ENCODE measurements at places on chromosomes 6 and 20. TPM values are rescaled to one million over a fixed set of nuclear protein-coding genes. Genes with fewer than 3 reads are reported as not detected.

DNA sequence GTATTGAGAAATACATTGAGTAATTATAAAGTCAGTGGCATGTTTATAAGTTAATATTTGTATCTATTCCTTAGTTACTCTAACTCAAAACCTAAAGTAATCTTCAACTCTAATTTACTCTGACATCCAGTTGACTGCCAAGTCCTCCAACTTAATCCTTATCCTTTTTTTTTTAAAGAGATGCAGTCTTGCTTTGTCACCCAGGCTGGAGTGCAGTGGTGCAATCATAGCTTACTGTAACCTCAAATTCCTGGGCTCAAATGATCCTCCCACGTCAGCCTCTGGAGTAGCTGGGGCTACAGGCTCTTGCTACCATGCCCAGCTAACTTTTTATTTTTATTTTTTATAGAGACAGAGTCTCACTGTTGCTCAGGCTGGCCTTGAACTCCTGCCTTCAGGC is 24.4 kb downstream of the PTPN1 start:
- no peak for DNase-seq

Gene ARMC2
- 2.7 TPM for total RNA-seq

- DNase-seq: no peak
Measured at GRCh38 chr20:60209048-60209447, 250.8 kb downstream of the CDH26 start.

DNA sequence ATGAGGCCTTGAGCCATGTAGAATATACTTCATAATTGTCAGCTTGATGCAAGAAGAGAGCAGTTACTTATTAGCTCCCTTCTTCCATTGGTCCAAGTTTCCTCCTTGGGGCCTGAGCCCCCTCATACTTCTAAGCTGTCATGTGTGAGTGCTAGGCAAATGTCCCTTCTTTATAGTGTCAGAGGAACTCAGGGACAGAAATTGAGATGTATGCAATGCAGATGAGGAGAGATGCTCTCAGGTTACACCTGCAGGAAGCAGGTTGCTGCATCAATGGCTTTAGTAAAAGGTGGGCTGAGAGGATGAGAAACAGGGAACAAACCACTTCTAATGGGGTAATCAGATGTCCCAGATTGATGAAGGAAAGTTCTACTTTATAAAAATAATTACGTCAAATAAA is 6.7 kb upstream of the PDSS2 start:
- no peak for DNase-seq

GRCh38 chr6:14682812-14683211 is 563.1 kb upstream of the JARID2 start:
- no peak for DNase-seq

DNA sequence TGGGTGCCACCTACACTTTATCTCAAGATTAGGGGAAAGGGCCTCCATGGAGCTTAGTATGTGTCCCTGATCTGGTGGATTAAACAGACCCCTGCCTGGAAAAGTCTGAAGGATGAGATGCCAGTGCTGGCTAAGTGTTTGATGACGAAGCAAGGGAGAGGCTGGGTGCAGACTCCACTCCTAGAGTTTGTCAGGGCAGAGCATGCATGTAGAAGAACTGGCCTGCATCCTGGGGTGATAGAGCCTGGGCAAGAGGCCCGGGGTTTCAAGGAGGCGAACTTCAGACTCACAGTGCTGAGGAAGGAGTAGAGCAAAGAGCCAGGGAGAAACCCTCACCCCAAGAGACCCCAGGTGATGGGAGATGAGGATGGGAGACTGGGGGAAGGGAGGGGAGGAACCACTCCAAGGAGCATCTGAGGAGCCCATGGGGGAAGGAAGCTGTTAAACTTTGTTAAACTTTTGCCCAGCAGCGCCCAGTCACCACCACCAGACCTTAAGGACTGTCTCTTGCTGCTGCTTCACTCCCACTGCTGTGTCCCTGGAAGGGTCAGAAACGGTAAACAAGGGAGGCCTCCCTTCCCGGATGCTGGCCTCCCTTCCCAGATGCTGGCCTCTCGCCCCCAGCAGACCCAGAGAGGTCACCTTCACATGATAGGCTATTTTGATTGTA is 61.6 kb downstream of the RPRD1B start:
- no peak for DNase-seq

- peak; percentile 58 for DNase-seq
Measured at GRCh38 chr6:6315660-6316059, 4.8 kb downstream of the F13A1 start.

Gene COL9A1
- total RNA-seq: not detected

- no peak for DNase-seq
Measured at GRCh38 chr20:41344477-41344876, 3.9 kb downstream of the LPIN3 start.

DNA sequence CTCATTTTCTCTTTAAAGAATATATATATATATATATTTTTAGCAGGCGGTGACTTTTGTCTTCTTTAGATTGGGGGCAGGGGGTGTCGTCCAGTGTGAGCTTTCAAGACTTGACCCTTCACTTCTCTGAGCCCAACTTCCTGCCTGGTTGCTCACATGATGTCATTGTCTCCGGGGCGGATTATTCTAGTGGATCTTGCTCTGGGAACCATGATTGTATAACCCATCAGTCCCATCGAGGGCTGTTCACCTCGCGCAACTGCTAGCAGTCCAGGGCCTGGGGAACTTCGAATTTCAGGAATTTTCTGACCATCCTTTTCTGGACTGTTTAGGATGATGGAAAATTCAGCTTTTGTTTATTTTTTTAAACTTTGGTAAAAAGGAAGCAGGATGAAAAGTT is 1.0 kb downstream of the IGF2R start:
- DNase-seq: peak; percentile 62

DNA sequence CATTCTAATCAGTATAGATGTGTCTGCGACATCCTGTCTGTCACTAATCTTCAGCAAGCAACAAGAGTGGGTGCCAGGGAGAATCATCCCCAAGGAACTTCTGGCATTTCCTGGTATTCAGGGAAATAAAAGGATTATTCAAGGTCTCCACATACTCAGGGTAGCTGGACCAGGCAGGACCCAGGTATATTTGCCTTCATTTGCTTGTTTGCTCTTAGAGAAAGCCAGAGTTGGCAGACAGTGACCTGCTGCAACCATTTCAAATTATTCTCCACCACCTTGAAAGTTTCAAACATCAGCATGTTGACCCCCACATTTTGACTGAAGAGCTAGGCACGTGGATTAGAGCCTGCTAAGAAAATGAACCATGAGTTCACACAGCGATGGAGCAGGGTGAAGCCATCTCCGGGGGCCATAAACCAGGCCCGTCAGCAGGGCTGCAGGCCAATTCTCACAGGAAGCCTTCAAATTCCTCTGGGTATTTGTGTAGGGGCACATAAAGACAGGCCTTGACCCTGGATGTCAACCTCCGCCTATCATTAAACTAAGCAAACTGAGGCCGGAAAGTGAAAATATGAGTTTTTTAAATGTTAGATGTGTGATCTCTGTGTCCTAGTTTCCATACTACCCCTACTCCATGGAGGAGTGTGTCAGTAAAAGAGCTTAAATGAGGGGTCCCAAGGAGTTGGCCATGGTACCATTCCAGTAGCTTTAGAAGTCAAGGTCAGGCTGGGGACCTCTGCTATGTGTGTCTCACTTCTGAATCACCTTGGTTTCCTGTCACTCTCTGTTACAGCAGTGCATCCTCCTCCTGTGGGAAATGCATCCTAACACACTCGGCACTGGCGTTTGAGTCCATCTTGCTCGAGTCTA is 32.9 kb downstream of the TRAM2 start:
- no peak for DNase-seq

Gene TUBB2A
- total RNA-seq: 1.3 TPM

DNA sequence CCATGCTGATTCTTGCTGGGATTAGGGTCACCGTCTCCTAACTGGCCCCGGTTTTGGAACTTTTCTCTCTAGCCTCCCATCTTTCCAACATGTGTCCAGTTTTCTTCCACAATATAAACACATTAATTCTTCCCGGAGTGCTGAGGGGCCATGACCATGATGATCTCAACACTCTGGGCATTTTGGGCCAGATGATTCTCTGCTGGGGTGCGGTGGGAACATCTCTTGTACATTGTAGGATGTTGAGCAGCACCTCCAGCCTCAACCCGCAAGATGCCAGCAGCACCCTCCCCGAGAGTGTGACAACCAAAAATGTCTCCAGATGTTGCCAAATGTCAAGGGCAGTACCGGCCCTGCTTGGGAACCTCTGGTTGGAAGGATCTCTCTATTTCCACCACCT is 164.8 kb downstream of the TFAP2C start:
- DNase-seq: no peak

Gene ESR1
- 0.38 TPM for total RNA-seq

Gene TNXB
- 3.7 TPM for total RNA-seq

DNA sequence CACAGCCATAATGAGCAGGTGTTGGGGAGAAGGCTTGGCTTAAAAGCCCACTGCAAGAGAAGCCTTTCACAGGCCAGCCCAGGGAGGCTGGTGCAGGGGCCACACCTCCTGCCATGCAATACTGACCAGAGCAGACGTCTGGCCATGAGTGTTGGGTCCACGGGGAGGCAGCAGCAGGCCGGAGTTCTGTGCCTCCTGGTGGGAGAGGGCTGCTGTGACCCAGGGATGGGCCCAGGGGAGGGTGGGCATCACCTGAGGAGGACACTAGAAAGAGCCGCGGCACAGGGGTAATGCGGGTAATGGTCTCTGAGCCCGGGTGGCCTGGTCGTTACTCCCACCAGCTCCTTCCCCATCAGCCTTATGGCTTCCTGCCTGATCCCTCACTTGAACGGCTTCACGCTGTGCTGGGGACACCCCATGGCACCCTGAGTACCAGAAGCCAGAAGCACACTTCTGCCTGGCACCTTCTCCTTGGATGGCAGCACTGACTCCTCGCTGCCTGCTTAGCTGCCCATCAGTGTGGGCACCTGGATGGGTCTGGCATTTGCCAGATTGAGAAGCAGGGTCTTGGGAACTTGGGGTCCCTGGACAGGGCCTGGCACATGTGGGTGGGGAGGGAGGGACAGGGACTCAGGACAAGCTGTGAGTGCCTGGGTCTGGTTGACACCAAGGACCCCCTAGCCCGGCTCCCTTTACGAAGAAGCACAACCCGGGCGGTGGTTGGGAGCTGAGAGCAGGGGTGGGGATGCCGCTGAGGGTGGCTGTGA is 108.8 kb downstream of the ASXL1 start:
- no peak for DNase-seq

DNA sequence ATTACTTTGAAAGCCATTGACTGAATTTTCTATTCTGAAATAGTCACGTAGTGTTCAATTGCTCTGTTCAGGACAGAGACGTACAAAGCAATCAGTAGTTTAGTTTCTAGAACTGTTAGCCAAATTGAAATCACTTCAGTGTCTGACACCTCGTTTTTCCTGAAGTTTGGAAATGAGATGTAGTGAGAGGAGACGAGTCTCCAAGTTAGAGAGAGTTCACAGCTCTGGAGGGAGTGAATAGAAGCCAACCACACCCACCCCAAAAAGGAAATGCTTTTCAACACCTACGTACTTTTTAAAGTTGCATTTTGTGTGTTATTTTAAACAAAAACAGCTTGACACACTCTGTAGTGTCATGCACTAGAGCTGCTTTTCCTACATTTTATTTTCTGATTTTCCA is 296.0 kb downstream of the ADGRG6 start:
- DNase-seq: no peak

DNA sequence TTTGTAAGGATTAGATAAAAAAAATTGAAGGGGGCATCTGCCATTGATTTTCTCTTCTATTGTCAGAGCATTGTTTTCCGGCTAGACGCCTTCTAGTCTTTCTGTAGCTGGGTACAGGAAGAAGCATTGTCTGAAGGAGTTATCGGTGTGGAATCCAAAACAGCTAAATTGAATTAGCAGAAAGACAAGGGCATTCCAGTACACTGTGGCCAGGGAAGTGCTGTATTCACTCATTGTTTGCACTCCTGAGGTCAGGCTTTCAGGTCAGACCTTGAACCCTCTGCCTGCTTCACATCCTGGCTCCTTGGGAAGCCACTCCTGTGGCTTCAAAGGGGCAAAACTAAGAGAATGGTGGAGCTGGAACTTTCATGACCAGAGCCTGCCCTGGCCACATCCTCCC is 81.1 kb upstream of the SNAP25 start:
- DNase-seq: no peak

Gene RIMS1
- not detected for total RNA-seq

DNA sequence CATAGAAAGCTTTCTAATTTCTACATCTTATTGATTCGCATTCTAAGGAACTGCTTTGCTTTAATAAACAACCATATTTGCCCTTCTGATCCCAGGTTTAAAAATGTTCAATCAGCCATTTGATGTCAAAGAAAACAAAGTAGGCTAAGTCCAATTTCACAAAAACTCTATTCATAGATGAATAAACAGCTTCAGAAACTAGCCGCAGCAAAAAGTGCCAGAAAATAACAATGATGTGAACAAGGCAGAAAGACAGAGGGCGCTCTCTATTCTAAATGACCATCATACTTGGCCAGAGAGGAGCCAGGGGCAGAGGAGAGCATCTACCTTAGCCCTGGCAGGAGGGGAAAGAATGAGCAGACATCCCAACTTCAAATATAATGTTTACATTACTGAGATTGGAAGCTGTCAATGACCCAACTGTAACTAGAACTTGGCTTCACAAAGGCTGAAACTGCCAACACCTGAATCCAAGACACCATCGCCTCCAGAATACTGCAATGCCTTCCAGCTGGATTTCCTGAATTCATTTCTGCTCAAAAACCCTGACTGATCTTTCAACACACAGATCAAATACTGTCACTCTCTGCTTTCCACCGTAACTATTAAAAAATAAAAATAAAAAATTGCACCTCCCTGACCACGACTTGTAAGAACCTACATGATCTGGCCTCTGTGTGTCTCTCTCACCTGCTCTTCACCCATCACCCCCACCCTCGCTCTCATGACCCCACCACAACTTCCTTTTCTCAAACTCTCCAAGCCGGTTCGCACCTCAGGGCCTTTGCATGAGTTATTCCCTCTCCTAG is 9.5 kb downstream of the CNKSR3 start:
- DNase-seq: no peak

DNA sequence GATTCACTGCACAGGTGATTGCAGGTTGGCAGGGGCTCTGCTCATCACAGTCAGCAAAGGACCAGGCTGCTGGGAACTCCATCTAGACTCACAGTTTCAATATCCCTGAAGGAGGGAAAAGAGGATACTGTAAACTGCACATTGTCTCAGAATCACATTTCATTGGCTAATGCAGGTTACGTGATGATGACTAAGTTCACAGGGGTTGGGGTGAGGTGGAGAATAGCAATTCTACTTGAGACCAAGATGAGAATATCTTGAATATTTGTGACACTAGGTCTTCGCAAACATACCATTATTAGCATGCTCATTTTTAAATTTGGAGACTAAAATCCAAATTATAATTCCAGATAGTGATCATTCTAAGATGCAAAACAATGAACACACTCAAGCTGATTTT is 208.5 kb upstream of the CITED2 start:
- DNase-seq: no peak

DNA sequence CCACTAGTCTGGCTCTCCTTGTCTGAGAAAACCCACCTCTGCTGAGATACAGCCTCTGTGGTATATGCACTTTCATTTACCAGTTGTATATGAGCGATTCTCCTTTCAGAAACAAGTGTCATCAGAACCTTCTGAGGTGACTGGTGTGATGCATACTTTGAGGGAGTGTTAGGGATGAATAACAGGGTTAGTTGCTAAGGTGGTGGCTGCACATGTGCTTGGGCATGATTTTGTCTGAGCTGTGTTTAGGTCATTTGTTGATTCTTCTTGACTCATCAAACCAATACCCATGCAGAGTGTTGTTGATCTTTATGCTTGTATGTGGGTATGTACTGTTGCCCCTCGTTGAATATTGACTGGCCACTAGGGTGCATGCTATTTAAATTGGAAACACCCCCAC is 25.7 kb downstream of the DTD1 start:
- DNase-seq: no peak

- no peak for DNase-seq
Measured at GRCh38 chr6:105619971-105620741, 217.3 kb upstream of the PREP start.

GRCh38 chr6:169253337-169254238 is at the start of gene THBS2:
THBS2 (minus strand) TSS chr6:169253846; CDS start chr6:169250784, 3,062 bp downstream.
- DNase-seq: no peak

Data from activated CD8-positive, alpha-beta T cell treated with anti-CD3 and anti-CD28 coated beads for 36 hours (primary cell).